ENCODE measurements at places on chromosomes 11 and 22.
A peak's percentile ranks its signal among the peaks of the same experiment; 100 is the strongest.

- no peak for DNase-seq
Measured at GRCh38 chr22:33429281-33429680, 371.1 kb upstream of the SYN3 start.

DNA sequence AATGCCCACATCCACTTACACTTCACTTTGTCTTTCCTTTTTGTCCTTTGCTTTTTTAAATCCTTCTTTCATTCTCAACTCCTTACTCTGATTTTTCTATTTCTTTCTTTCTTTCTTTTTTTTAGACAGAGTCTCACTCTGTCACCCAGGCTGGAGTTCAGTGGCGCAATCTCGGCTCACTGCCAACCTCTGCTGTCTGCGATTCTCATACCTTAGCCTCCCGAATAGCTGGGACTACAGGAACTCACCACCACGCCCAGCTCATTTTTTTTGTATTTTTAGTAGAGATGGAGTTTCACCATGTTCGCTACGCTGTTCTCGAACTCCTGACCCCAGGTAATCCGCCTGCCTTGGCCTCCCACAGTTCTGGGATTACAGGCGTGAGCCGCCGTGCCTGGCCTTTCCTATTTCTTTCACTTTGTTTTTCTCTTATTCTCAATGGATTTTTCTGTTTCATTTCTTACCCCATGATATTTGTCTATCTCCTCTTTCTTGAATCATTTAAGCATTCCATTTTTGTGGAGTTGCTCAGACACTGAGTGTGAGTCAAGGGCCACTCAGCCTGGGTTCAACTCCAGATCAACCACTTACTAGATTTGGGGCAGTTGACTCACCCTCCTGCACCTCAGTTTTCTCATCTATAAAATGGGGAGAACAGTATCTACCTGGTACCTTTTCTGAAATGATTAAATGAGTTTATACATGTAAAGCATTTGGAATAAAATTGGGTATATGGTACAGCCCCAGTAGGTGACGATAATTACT, 7.6 kb downstream of the KCNJ5 start:
- DNase-seq, result no peak

DNA sequence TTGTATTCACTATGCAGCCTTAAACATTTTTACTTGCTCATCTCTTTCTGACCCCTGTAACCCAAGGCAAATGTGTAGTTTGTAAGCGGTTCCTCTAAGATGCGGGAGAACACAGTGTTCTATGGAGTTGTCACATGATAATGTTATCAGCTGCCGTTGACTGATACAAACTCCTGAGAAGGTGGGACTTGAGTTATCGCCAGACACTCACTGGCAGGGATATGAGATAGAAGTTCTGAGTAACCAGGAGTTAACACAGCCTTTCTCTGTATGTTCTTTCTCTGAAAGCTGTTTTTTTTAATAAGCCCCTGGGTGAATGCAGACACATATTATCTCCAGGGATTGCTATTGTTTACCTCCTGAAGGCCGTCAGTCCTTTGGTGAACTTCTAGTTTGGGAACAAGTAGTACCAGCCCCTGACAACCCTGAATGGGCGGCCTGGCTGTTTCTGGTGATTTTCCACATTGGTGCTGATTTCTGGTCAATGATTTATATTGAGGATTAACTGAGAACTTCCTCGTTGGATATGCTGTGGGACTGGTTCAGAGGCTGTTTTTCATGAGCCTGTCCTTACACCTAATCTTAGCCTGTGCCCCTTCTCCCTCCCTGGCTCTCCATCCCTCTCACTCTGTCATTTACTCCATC, 155.3 kb upstream of the RASSF10 start:
- DNase-seq, result no peak

DNA sequence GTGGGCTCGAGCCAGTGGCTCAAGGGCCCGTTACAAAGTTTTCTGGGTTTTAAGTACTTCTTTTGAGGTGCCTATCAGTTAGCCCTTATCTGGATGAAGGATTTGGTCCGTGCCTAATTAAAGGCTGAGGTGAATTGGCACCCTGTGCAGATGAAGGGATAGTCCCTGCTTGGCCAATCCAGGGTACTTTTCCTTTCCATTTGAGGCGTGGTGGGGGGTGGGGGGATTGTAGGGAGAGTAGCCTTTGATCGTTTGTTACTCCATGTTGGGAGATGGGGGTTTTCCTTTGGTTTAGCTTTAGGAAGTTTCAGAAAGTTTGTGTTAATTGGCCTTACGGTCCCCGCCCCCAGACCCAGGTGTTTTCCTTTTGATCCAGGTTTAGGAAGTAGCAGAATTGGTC, 170.8 kb downstream of the DDX10 start:
- DNase-seq, result no peak

- no peak for DNase-seq
Measured at GRCh38 chr22:33823552-33823951, 96.7 kb downstream of the LARGE1 start.

GRCh38 chr11:12048936-12049790, 40.7 kb upstream of the DKK3 start:
- DNase-seq, result no peak

GRCh38 chr11:68610452-68611116, 73.8 kb upstream of the GAL start:
- DNase-seq, result peak; percentile 3

GRCh38 chr22:38696606-38697424, 3.9 kb downstream of the JOSD1 start:
- peak; percentile 76 for DNase-seq

All from adipocyte (in vitro differentiated cells).